Hematopoietic multipotent progenitor cell (in vitro differentiated cells): ENCODE measurements at places on chromosomes 2 and 18. TPM values are rescaled to one million over a fixed set of nuclear protein-coding genes. Genes with fewer than 3 reads are reported as not detected.
A peak's percentile ranks its signal among the peaks of the same experiment; 100 is the strongest.

GRCh38 chr18:57141208-57142129 lies 5.4 kb upstream of the BOD1L2 start:
- DNase-seq: no peak

- no peak for DNase-seq
Observed at GRCh38 chr2:107235491-107236254, 349.7 kb upstream of the ST6GAL2 start.

- DNase-seq: no peak
Observed at GRCh38 chr2:15028406-15028805, 395.9 kb downstream of the LRATD1 start.

DNA sequence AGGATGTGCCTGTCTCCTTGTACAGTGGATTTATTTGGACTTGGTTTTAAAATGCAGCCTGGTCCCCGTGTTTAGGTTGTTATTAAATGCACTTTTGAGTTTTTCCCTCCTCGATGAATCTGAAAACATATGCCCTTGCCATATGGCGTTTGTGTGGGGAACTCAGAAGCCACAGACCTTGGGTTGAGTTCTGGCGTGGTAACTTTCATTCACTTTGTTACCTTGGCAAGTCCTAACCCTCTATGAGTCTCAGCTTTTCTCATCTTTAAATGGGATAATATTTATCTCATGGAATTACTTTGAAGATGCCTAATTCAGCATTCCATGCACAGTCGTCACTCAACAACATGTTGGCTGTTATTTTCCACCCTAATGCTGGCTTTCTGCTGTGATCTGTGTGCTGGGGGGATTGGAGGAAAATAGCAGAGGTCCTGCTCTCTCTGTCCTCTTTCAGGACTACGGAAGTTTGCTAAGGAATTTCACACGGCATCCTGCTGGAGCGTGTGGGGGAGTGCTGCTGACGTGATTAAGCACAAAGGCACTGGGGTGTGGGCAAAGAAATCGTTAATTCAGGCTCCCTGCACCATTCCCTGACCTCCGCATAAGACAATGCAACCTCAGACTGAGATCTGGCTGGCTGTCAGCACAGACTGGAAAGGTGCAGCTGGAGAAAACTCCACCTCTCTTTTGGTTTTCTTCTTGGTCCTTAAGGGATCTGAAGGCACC lies 61.7 kb downstream of the LDLRAD4 start:
- DNase-seq: no peak

DNA sequence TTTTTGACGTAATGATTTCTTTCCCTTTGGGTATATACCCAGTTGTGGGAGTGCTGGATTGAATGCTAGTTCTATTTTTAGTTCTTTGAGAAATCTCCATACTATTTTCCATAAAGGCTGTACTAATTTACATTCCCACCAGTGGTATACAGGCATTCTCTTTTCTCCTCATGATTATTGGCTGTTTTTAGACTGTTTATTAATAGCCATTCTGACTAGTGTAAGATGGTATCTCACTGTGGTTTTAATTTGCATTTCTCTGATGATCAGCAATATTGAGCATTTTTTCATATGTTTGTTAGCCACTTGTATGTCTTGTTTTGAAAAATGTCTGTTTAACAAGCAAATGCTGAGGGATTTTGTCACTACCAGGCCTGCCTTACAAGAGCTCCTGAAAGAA lies 9.2 kb upstream of the CD28 start:
- DNase-seq: no peak

DNA sequence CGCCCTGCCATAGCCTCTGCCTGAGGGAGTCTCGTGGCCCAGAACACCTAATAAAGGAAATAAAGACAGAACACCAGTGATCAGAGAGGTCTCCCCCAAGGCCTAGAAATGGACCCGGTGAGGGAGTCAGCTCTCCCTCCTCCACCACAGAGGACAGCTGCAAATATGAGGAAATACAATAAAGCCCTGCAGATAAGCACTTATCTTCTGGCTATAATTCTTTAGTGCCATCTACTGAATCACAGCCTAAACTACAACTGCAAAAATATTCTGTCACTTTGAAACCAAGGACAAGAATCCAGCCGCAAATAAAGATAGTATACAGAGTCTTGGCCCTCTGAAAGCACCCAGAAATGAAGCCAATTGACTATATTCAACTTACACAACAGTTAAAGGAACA lies 42.4 kb upstream of the TACR1 start:
- peak; percentile 3 for DNase-seq

- DNase-seq: no peak
Observed at GRCh38 chr2:88545118-88545517, 82.1 kb downstream of the EIF2AK3 start.

GRCh38 chr18:57094175-57094574 lies 52.7 kb upstream of the BOD1L2 start:
- no peak for DNase-seq

GRCh38 chr2:242011167-242011513 lies 141.6 kb downstream of the RTP5 start:
- DNase-seq: no peak

DNA sequence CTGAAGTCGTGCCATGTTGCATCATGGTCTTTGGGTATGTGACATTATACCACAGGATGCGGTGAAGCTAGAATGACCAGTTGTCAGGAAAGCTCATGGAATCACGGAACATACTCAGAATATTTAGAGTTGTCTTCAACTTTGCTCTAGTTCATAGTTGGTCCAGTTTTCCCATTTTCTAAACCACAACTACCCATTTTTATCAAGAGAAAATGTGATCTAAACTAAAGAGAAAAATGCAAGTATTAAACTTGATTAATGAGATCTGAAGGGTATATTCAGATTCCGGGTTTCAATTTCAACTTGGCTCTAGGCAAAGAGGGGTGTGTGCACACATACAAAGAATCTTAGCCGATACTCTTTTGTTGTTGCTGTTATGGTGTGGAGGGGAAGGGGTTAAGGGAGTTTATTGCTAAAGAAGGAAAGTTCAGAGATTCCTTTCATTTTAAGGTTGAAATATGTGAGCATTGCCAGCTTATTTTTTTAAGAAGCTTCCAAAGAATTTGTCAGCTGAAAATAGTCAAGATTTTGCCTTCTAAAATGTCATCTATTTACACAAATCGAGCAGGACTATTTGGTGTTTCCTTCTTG lies 516.6 kb upstream of the ZEB2 start:
- DNase-seq: no peak

DNA sequence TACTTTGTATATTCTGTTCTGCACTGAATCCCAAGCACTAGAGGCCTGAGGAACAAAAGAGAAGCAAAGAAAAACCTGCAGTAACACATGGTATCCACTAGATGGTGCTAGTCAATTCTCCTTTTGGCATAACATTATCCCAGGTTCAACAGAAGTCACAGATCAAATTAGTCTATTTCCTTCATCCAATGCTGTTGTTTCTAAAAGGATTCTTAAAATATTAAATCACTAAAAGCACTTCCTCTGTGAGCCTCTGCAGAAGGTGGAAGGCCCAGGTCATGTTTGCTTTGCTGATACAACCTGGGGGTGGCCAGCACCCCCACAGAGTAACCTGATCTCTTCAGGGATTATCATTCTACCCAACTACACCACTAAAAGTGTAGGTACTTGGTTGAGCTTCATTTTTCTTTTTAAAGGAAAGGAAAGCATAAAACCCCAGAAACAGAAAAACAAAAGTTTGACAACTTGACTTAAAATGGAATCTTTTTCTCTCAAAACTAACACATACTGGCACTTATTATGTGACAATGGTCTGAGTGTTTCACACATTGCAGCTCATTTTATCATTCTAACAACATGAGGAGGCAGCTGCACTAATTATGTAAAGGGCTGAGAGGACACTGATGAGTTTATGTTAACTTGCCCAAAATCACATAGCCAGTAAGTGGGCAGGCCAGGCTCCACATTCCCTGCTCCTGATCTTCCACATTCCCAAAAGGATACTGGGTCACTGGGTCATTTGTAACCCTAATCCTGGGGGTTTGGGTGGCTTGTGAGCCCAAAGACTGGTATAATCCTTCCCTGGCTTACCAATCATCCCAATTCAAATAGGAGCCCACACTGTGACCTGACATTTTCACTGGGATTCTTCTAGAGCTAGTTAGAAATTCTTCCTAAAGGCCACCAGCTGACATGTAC lies 66.8 kb upstream of the DNER start:
- DNase-seq: no peak

DNA sequence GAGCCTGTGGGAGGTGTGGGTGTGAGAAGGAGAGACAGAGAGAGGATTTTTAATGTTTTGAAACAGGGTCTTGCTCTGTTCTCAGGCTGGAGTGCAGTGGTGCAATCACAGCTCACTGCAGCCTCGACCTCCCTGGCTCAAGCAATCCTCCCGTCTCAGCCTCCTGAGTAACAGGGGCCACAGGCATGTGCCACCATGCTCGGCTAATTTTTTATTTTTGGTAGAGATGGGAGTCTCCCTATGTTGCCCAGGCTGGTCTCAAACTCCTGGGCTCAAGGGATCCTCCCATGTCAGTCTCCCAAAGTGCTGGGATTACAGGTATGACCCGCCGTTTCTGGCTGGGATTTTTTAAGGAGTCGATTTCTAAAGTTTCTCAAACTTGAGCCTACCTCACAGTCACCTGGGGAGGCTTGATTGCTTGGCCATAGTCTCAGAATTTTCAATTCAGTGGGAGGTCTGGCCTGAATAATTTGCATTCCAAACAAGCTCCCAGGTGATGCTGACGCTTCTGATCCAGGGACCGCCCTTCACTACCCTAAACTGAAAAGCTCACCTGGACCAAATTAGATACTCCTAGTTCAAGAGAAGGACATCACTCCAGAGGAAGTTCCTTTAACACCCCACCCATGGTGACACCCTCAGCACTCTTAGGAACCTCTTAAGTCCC lies 70.8 kb upstream of the SLC1A4 start:
- no peak for DNase-seq

- DNase-seq: no peak
Observed at GRCh38 chr18:36493349-36494159, 196.0 kb downstream of the FHOD3 start.

- no peak for DNase-seq
Observed at GRCh38 chr2:156017341-156017885, 315.1 kb downstream of the NR4A2 start.

DNA sequence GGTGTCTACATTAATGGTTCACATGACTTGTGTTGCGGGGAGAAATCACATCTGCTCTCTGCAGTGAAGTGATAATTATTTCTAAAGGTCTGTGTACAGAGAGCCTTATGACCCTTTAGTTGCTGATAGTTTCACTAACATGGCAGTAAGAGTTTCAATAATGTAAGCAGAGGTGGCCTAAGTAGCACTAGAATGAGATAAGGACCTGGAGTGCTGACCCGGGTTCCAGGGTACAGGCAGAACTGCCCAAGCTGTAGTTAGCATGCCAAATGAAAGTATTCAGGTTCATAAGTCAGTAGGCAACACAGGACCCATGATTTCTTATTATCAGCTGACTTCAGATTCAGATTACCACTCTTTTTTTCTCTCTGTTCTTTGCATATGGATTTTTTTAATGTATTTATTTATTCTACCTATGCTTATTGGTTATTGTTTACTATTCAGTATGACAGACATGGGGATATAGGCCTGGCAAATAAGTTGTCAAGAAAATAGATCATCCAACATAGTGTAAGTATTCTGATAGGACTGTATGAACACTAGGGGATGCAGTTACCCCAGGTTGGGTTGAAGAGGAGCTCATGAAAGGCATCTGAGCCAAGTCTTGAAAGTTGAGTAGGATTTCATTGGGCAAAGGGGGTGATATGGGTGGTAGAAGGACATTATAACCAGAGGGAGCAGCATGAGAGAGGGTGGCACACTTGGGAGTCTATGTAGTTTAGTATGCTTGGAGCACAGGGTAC lies 105.2 kb downstream of the CCDC85A start:
- no peak for DNase-seq

- DNase-seq: no peak
Observed at GRCh38 chr18:32368991-32369390, 101.7 kb downstream of the GAREM1 start.

- DNase-seq: no peak
Observed at GRCh38 chr18:37396971-37397720, 168.5 kb downstream of the CELF4 start.

- DNase-seq: no peak
Observed at GRCh38 chr2:12262681-12263436, 453.9 kb upstream of the TRIB2 start.

DNA sequence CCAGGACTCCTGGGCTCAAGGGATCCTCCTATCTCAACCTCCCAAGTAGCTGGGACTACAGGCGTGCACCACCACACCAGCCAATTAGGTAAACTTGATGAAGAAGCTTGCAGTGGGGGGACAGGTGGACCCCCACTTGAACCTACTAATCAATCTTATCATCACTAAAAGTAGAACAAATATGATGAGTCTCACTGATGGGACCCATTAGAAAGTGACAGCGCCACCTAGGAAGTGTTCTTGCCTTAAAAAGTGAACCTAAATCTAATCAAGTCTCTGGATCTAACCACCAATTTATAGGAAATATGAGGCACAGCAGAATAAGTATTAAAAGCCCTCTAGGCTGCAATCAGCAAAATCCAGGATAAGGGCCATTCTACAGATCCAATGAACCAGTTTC lies 79.2 kb downstream of the BIN1 start:
- no peak for DNase-seq

- DNase-seq: no peak
Observed at GRCh38 chr2:72572501-72572900, 253.3 kb downstream of the EXOC6B start.

DNA sequence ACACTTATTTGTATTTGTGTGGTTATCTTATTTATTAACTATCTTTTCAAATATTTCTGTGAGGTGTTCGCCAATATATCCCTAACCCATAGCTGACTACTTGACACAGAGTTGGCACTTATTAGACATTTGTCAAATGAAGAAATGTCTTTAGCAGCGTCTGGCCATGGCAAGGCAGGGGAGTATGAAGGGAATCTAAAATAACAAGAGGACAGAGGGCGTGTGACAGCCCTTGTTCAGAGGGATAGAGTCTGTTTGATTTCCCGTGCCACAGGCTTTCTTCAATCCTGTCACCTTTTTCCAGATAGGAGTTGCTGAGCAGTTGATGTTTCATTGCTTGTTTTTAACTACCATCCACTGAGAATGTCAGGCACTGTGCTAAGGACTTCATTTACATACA lies 53.6 kb upstream of the SLC39A10 start:
- no peak for DNase-seq

DNA sequence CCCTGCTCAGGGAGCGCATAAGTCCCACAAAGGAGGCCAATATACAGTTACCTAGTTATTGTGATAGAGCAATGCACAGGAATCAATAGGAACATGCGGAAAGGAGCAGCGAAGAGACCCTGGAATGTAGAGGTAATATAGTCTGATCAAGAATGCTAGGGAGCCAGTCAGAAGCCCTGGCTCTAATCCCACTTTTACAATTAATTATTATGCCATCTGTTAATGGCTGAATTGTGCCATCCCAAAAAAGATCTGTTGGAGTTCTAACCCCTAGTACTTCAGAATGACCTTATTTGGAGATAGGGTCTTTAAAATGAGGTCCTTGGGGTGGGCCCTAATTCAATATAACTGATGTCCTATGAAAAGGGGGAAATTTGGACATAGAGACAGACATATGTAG lies 7.7 kb upstream of the SPATS2L start:
- no peak for DNase-seq

The SLC35F5 gene
- total RNA-seq: 48.7 TPM

The WDR7 gene
- 29.4 TPM for total RNA-seq

The CROCC2 gene
- total RNA-seq: not detected

The TWSG1 gene
- 33.7 TPM for total RNA-seq

The COLEC11 gene
- total RNA-seq: not detected

The UGT1A8 gene
- total RNA-seq: under 0.01 TPM

The XIRP2 gene
- 0.27 TPM for total RNA-seq

The NLRC4 gene
- total RNA-seq: 0.27 TPM

The DCC gene
- total RNA-seq: not detected

The VSNL1 gene
- not detected for total RNA-seq

The HIBCH gene
- total RNA-seq: 6.2 TPM

The GRP gene
- total RNA-seq: not detected

The STRN gene
- total RNA-seq: 16.2 TPM

The ALKAL2 gene
- not detected for total RNA-seq

The MTCL1 gene
- 1.9 TPM for total RNA-seq

The ALPG gene
- total RNA-seq: under 0.01 TPM
